ENCODE measurements at places on chromosomes 2 and 18.
A peak's percentile ranks its signal among the peaks of the same experiment; 100 is the strongest.

- DNase-seq, result no peak
Observed at GRCh38 chr2:61887717-61888266, 664 bp downstream of the CCT4 start.

DNA sequence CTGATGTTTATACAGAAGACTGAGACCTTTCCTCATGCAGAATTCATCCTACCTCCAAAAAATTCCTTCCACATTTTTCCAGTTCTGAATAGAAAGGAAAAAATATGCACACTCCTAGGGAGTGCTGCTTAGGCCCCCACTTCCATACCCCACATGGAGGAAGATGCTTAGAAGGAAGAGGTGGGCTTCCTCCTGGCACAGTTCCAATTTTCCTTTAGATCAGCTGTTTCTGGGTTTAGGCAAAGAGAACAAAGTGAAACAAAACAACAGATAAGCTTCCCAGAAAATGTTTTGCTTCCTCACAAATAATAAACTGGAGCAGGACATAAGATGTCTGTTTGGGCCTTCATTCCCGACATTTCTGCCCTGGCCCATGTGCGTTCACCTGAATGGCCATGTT is 172.6 kb downstream of the PRPF40A start:
- no peak for DNase-seq

- no peak for DNase-seq
Observed at GRCh38 chr2:207241198-207241597, 75.5 kb upstream of the KLF7 start.

DNA sequence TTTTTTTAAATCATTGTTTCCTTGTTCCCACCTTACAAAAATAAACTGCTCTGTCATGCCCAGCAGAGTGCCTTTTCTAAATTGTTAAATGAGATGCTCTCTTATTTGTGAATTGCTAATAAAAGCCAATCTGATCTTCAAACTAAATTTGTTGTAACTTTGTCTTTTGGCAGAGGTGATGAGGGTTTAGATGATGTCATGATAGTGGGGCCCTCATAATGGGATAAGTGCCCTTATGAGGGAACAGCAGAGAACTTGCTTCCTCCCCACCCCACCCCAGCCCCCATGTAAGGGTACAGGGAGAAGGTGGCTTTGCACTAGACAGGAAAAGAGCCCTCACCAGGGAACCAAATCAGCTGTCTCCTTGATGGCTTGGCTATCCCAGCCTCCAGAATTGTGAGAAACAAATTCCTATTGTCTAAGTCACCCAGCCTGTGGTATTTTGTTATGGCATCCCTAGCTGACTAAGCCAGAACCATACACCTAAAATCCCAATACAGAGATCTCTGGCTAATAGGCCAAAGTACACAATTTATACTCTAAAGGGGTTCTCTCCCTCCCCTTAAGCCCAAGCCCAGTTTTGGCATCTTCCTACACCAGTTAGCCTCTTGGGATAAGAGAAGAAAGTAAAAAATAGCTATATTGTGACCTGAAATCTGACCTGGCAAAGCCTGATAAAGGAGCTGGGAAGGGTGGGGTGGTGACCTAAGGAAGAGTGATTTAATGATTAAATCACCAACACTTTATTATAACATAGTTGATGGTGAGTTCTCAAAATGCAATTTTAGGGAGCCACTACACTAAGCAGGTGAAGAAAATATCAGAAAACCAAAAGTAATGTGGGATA is 40.3 kb upstream of the HNRNPA3 start:
- DNase-seq, result no peak

DNA sequence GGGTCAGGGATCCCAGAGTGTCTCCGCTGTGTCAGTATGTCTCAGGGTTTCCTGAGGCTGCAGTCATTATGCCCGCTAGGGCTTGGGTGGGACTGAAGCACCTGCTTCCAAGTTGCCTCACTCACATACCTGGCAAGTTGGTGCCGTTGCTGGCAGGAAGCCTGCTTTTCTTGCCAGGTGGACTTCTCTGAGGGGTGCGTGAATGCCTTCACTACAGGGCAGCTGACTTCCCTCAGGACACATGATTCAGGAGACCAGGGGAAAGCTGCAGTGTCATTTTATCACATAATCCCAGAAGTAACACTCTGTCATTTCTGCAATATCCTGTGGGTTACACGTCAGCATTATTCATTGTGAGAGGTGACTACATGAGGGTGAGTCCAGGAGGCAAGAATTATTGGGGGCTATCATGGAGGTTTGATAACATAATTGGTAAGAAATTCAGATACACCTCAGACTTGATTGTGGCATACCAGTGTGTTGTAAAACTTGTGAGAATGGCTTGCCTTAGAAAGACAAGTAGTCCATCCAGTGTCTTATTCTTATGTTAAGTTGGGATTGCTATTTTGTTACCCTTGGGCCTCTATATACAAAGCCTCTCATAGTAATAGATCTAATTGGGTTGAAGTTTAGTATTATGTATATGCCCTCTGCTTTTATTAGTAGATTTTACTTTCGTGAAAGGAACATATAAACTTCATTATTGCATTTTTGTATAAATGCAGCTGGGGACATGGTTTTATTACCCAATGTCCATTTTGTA is 44.1 kb downstream of the NEDD4L start:
- peak; percentile 20 for DNase-seq

DNA sequence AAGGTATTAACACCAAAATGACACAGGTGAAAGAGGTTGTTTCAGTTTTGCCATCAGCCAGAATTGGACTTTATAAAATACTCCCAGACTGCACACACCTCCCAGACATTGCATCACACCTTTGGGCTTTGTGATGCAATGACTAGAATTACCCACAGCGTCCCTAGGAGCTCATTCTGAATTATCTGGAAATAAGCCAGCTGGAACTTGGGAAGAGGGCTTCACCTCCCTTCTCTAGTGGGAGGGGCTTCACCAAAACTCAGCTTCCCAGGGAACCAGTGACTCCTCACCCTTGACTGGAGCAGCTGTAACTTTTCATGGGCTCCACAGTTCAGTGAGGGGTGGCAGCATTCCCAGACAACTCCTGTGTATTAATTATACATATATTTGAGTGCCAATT is 83.1 kb upstream of the BZW1 start:
- no peak for DNase-seq

GRCh38 chr2:9423922-9424272 is 443 bp downstream of the CPSF3 start:
- DNase-seq, result no peak

- DNase-seq, result no peak
Observed at GRCh38 chr2:30866974-30867373, 59.7 kb upstream of the CAPN13 start.

DNA sequence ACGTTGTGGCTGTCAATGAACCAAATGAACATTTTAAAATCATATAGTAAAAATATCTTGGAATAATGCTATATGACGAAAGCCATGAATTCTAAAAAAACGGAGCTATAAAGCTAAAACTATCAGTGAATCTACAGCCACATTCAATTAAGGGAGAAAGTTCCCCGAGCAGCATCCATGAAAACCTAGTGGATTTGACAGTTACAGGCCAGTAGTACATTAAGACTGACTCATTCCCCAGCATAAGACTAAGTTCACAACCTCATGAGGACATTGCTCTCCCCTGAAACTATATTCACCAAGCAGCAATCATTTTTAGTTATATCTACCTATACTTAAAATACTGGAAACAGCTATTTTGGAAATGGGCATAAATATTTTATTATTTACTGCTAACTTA is 36.6 kb downstream of the KIDINS220 start:
- no peak for DNase-seq

DNA sequence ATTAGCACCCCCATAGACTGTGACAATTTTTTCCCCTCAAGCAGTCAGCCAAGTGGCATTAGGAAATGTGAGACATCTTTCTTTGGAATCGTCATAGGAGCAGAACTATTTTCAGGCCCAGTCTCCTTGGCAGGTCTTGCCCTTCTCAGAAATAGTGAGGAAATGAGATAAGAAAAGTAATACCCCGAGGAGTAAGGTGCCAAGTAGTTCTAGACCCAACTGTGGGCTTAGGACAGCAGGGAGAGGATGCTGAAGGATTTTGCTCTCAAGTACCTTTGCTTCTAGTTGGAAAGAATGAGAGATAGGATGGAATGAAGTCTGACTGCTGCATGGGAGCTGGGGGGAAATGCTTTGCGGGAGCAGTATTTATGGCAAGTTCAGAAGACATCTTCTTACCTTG is 31.8 kb downstream of the PRKCE start:
- no peak for DNase-seq

DNA sequence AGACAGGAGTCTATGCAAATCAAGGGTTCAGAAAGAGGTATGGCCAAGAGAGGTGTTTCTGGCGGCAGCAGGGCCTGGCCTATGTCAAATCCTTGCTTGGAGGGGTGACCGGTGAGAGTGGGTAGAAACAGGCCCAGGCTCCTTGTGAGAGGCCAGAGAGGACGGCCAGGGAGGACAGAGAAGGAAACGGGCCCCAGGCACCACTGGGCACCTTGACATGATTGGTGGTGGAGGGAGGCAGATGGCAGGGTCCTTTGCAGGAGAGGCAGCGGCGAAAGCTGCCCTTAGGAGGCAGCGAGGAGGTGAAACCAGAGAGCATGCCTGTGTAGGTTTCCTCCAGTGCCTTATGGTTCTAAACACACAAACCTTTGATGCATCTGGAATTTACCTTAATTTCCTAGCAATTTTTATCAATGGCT is 6.2 kb downstream of the RAMP1 start:
- no peak for DNase-seq

DNA sequence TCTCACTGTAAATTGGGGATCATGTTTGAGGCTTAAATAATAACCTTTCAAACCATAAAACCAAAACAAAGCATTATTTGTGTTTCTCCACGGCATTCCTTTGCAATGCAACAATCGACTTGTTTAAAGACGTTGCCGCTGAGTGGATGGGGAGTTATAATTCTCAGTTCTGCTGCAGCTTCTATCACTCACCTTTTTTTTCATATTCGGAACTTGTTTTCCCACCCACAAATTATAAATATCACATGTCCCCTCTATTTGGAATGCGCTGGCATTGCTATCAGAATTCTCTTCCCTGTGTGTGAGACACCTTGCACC is 372.8 kb upstream of the SMIM21 start:
- DNase-seq, result no peak

GRCh38 chr2:67437114-67437513 is 40.0 kb downstream of the ETAA1 start:
- no peak for DNase-seq

DNA sequence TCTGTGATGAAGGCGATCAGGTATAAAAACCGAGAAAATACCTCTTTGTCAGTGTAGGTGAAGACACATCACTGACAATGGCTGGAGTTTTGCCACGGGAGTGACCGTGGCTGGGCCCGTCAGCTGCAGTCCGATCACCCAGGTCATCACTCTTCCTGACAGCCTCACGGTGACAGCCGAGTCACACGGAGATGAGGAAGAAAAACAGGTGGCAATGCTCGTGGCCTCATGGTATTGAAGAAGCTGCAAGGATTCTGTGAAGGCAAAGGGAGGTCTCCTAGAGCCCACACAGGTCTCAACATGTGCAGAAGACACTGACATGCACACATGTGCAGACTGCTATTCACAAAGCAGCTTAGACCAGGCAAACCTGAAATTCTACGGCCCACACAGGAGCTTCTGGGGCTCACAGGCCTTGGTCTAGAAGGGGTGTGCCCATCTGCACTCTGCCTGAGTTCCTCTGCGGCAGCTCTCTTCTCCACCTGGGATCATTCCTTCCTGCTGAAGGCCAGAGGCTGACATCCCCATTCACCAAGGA is 7.4 kb downstream of the COPS9 start:
- no peak for DNase-seq

DNA sequence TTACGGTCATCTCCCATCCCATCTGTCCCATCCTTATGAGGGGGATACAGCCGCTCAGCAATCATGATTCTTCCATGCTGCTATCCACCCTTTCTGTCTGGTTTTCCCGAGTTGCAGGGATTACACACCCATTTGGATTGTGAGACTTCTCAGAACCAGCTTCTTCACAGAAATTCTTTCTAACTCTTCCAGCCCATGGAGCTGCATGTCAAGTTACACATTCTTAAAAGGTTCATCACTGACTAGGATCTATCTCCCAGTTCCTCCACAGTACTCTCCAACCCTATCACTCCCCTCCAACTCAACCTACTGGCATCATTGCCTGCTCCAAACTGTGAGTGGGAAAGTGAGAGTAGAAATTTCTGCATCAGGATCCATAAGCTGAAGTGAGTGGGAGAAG is 558.2 kb upstream of the TNP1 start:
- no peak for DNase-seq

- no peak for DNase-seq
Observed at GRCh38 chr18:23881778-23882177, 132.8 kb upstream of the TTC39C start.

DNA sequence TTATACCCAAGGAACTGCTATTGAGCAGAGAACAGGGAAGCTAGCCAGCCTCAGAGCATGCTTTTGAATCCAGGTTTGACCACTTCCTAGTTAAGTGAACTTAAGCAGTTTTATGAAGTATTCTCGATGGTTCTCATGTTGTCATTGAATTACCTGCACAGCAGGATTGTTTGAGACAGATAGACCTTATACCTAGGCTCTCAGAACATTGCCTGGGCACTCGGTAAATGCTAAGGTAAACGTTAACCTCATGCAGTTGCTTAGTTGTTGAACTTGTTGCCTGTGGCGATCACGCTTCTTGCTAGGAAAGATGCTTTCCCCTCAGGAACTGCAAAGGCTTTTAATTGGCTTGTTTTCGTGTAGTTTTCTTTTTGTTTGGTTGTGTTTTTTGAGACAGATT is 34.0 kb upstream of the CHMP1B start:
- no peak for DNase-seq

DNA sequence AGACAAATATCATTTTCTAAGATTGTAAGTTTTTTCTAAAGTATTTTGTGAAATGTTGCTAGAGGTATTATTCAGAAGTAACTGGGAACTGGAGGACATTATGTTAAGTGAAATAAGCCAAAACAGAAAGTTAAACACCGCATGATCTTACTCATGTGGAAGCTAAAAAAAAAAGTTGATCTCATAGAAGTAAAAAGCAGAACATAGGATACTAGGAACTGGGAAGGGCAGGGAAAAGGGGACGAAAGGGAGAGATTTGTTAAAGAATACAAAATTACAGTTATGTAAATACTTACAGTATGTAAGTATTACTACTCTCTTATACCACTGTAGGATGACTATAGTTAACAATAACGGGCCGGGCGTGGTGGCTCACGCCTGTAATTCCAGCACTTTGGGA is 46.7 kb upstream of the CDKL4 start:
- DNase-seq, result no peak

DNA sequence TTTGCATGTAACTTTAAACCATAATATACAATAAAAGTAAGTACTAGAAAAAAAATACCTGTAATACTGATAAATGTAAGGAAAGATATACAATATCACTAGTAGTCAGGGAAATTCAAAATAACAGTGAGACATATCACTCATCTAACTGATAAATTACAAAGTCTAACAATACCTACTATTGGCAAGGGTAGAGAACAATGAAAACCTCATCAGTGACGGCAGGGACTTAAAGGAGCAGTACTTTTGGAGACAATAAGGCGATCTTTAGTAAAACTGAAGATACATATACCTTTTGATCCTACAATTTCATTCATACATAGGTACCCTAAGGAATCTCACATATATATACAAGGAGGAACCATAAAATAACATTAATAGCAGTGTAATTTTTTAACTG is 24.9 kb downstream of the C2orf76 start:
- DNase-seq, result no peak

GRCh38 chr2:239267288-239267951 is 133.4 kb downstream of the HDAC4 start:
- DNase-seq, result no peak
